Prostate gland (tissue), 2 donors: ENCODE measurements at places on chromosomes 6 and 20.
A peak's percentile ranks its signal among the peaks of the same experiment; 100 is the strongest.

- DNase-seq = no peak
Observed at GRCh38 chr20:45545754-45546453, 1.3 kb downstream of the EPPIN start.

DNA sequence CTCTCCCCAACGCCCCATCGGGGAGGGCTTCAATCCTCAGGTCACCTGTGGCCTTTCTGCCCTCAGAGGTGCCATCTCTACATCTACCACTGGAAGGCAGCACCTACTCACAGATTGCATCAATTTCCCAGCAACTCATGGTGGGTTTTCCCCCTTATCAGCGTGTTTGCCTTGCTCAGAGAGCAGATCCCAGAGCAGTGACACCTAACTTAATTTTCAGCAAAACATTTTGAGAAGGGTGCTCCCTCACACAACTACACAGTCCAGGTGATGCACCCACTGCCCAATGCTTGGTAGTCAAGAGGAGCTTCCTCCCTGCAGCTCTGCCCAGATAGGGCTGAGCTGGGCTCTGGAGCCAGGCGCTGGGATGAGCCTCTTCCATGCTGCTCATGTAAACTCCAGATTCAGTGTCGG is 48.2 kb downstream of the PLG start:
- DNase-seq = no peak

GRCh38 chr6:8017276-8017701 is 46.9 kb downstream of the BLOC1S5 start:
- DNase-seq = no peak

DNA sequence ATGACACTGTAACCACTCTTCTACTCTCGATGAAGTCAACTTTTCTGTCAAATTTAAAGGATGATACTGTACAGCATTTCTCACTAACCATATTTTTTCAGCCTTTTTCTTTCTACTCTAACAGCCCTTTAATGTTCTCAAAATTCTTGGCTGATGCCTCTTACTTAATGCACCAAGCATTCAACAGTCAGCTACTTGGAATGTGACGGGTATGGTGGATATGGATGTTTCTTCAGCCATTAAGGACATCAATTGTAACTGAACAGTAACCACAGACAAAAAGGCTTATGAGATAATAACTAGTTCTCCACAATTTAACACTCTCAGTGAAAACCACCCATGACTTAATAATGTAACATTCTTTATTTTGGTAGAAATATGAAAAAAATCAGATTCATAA is 467.2 kb upstream of the ZNF337 start:
- no peak for DNase-seq

- DNase-seq = no peak
Observed at GRCh38 chr6:93829009-93829408, 409.6 kb upstream of the EPHA7 start.

- no peak for DNase-seq
Observed at GRCh38 chr20:46928580-46929132, 34.0 kb downstream of the EYA2 start.

- no peak for DNase-seq
Observed at GRCh38 chr6:166465003-166465399, 82.3 kb upstream of the MPC1 start.

DNA sequence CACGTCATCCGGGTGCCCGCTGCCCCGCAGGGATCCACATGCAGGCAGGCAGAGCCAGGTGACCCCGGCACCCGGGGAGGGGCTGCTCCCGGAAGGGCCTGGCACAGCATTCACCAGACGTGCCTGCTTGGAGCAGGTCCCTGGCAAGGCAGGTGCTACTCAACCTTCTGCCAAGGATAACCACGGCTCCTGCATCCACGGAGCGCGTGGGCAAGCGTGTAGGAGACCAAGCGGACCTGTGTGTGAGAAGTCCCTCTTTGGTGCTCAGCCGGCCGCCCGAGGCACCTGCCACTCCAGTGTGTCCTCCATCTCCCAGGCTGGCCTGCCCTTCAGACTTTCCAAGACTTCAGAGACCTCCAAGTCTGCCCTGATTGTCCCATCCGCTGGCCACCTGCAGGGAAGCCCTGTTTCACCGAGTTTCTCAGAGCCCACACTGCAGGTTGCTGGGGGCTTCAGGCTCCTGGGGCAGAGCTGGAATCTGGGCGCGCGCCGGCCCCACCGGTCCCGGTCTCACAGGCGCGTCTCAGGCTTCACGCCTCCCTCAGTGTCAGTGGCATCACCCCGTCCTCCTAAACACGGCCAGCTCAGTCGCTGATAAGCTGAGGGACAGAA is 124.3 kb downstream of the DLL1 start:
- no peak for DNase-seq

GRCh38 chr20:36655004-36655403 is 9.0 kb upstream of the SLA2 start:
- no peak for DNase-seq

DNA sequence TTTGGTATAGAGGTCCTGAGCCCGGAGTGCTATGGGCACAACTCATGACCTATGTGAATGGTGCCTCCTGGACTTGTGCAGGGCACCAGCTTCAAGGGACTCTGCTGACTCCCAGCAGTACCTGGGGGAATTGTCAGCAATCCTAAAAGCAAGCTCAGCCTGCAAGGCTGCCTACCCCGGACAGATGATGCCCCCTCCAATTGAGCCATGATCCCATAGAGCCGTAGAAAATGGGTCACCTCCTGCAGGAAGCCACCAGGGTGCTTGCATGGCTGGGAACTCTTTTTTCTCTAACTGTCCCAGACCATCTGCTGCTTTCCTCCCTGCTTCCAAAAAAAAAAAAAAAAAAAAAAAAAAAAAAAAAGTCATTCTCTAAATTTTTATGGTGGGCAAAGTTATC is 12.9 kb upstream of the PRND start:
- DNase-seq = no peak

DNA sequence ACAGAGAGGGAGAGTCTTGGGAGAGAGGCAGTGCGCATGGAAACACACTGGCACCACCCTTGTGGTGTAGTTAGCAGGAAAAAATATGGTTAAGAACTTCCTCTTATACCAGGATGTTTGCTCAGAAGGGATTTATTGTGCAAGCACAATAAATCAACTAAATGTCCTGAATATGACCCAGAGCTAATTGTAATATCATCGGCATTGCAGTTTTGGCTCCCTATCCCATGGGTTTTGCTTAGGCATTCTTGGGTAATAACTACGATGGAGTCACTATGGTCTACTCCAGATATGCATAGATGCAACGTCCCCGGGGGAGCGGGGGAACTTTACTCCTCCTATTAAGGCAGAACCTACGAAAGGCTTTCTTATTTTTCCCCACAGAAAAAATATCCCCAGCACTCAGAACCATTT is 751.6 kb downstream of the EYS start:
- no peak for DNase-seq

DNA sequence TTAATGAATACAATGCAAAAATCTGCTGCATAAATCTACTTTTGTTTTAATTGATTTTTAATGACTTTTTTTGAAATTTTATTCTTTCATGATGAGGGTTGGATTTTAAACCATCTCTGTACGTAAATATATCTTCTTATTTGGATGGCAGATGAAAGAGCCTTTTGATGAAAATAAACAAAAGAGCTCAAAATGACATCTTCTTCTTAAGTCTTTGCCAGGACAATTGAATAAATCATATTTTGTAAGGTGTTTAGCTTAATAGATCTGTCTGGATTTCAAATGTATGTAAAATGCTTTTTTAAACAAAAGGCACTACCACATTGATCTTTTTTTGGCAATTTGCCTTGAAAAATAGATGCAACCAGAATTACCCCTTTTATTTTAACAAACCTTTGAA is 39.3 kb downstream of the KIF6 start:
- no peak for DNase-seq

DNA sequence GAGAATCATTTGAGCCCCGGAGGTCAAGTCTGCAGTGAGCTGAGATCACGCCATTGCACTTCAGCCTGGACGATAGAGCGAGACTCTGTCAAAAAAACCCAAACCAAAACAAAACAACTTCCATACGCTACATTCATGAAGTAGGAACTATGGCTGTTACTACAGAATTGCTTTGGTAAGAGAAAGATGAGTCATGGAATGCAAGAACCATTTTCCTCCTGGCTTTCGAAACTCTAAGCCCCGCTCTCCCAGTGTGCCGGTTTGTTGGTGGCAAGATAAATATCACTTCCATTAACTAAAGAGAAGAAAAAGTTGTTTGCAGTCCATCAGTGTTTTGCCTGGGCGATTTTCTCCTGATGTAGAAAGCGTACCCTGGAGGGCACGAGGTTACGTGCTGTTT is 61.3 kb downstream of the ZDHHC14 start:
- DNase-seq = no peak

- DNase-seq = no peak
Observed at GRCh38 chr6:154347981-154348380, 8.6 kb downstream of the IPCEF1 start.

DNA sequence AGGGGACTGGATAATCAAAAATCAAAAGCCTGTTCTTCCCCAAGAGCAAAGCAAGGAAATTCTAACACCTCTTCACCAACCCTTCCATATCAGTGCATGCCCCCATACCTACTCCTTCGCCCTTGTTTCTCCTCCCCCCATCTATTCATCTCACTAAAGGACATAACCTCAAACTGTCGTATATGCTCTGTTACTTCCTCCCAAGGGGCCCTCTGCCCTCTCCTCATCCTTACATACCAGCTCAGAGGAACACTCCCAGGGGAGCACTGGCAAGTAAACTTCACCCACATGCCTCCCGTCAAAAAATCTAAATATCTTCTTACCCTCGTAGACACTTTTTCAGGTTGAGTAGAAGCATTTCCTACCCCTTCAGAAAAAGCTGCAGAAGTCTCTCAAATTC is 9.4 kb upstream of the ADTRP start:
- no peak for DNase-seq

DNA sequence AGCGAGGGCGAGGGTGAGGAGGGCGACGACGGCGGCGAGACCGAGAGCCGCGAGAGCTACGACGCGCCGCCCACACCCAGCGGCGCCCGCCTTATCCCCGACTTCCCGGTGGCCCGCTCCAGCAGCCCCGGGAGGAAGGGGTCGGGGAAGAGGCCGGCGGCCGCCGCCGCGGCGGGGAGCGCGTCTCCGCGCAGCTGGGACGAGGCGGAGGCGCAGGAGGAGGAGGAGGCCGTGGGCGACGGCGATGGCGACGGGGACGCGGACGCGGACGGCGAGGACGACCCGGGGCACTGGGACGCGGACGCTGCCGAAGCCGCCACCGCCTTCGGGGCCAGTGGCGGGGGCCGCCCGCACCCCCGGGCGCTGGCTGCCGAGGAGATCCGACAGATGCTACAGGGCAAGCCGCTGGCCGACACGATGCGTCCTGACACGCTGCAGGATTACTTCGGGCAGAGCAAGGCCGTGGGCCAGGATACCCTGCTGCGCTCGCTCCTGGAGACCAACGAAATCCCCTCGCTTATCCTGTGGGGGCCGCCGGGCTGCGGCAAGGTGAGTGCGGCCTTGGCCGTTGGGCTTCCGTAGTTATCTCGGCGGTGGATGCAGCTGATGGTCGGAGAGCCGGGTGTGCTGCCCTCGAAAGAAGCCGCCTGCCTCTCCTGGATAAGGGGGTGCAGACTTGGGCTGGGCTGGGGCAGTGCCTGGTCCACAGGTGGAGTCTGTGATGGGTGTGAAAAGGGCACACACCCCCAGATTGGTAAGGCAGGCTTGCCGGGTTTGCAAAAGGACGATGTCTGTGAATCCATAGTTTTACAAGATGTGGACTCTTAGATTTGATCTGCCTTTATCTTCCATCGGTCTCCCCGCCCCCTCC is 938 bp downstream of the WRNIP1 start:
- DNase-seq = peak; percentile 22

DNA sequence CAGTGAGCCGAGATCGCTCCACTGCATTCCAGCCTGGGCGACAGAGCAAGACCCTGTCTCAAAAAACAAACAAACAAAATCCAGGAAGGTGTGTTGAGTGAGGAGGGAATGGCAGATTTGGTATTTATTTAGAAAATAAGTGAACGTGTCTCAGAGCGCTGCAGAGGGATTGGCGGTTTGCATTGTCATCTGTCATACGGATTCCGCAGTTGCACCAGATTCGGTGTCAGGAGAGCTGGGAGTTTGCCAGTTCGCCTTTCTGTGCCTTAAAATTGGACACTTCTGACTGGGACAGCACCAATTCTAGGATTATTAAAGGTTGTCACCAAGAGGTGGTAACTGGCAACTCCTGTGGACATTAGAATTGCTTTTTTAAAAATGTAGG is 912 bp downstream of the SNRNP48 start:
- no peak for DNase-seq

- DNase-seq = no peak
Observed at GRCh38 chr6:49666930-49667757, 30.5 kb upstream of the RHAG start.

GRCh38 chr6:155171109-155171746 is 92.6 kb upstream of the CLDN20 start:
- DNase-seq = no peak

- DNase-seq = no peak
Observed at GRCh38 chr6:114280239-114280982, 62.4 kb downstream of the HS3ST5 start.

- no peak for DNase-seq
Observed at GRCh38 chr6:39282774-39283173, 31.4 kb downstream of the KCNK17 start.

- DNase-seq = no peak
Observed at GRCh38 chr6:47034421-47034820, 7.7 kb downstream of the ADGRF1 start.

DNA sequence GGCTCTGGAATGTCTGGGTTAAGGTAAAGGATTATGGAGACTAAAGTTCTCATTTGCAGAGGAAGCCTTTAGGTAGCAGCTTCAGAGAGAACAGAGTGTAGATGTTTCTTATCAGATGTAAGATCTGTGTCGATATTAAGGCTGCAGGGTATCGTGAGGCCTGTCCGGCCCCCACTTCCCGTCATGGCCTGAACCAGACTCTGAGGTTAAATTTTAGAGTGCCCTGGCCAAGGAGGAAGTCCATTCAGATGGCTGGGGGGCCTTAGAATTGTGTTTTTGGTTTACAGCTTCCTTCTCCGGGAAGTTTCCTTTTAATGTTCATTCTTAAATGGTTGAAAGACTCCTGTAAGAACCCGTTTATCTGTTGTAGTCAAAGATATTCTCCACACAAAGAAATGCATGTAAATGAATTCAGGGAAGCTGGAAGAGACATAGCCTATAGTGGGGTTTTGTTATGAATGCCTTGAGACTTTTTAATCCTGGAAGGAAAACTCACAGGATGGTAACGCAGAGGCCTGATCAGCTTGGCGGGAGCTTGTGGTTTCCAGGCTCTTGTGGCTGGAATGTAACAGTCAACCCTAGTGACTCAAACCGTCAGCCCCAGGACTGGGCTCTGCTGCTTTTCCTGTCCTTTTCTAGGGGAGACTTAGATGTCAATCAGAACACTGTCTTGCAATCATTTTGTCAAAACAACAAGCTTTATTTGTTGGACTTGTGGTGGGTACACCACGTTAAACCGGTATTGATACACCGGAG is 34.7 kb downstream of the KIF25 start:
- no peak for DNase-seq

DNA sequence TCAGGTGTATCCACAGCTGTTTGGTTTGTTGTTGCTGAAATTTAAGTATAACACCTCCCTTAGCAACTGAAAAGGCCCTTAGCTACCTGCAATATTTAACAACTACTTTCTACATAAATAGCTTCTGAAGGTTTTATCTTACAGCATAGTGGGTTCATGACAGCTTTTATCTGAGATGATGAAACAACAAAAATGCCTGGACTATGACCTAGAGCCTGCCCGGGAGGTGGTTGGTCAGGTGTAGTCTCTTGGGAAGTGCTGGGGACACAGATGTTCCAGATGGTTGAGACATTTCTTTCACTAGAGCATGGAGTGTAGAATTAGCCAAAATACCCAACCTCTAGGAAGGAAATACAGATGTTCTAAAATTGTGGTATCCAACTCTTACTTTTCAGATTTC is 705.4 kb downstream of the MAFB start:
- no peak for DNase-seq

GRCh38 chr6:151506761-151507160 is 12.9 kb downstream of the CCDC170 start:
- DNase-seq = no peak
